Panc1 (cell line): ENCODE measurements at places on chromosomes 11 and 22. TPM values are rescaled to one million over a fixed set of nuclear protein-coding genes. Genes with fewer than 3 reads are reported as not detected.

DNA sequence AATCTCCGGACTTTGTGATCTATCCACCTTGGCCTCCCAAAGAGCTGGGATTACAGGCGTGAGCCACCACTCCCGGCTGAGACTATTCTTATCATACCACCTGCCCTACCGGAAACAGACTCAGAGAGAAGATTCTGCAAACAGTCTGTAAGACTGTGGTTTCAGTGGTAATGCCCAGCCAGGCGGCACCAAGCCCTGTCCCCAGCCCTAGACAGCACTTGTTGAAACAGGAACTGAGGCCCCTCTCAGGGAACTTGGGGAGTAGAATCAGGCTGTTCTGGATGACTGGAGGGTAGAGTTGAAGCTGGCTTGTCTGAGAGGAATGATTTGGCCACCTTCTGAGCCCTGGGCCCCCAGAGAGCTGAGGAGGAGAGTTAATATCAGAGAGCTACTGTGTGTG, 1.3 kb upstream of the INSC start:
- no peak for DNase-seq

- DNase-seq: no peak
Observed at GRCh38 chr22:24027389-24027975, 16.4 kb downstream of the CABIN1 start.

- DNase-seq: no peak
Observed at GRCh38 chr11:9347100-9347499, 32.7 kb upstream of the TMEM41B start.

DNA sequence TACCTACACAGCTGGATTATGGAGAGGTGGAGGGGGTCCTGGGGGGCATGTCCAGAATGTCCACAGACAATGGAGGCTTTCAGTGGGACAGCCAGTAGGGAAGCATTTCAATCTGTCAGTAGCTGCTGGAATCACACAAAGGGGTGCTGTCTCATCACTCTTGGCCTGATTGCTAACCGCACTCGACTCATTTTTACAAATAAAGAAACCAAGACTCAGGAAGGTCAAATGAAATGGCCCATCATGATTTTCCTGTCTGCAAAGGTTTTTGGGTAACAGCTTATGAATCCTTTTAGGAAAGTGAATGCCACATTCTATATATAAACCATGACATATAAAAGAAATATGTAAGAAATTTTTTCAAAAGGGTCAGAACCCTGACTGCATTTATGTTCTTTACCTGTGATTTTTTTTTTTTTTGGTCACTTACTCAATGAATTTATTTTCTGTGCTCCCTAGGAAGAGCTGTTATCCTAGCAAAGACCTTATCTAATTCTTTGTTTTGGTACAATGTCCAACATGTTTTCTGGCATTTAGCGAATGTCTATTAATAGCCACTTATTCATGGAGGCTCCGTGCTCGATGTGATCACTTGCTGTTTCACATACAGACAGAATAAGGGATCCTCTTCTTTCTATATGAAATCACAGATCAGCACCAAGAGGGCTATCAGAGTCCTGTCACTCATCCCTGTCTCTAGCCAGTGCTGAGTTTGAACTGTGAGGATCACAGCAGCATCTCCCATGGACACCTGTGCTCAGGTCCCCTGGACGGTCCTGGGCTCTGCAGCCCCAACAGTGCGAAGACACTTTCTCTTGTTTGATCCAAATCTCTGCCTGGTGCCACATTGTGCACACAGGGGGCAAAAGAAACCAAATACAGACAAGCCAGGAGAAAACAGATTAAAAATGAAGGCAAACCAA, 979.7 kb downstream of the NTM start:
- DNase-seq: no peak

DNA sequence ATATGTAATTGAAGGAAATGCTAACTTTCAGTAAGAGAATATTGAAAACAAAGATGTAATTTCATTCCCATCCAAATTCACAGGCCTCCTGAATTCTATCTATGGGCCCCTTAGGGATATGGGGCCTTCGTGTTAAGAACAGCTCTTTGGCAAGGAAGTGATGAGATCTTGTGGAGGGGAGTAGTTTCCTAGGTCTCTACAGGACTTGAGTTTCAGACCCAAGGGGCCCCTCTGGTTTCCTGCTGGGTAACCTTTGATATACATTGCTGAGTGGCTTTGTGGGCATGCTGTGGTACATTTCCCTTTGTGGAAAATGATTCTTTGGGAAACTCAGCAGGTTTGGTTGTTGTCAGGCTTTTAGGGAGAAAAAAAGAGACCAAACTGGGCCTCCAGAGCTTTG, 6.2 kb downstream of the STIM1 start:
- no peak for DNase-seq

DNA sequence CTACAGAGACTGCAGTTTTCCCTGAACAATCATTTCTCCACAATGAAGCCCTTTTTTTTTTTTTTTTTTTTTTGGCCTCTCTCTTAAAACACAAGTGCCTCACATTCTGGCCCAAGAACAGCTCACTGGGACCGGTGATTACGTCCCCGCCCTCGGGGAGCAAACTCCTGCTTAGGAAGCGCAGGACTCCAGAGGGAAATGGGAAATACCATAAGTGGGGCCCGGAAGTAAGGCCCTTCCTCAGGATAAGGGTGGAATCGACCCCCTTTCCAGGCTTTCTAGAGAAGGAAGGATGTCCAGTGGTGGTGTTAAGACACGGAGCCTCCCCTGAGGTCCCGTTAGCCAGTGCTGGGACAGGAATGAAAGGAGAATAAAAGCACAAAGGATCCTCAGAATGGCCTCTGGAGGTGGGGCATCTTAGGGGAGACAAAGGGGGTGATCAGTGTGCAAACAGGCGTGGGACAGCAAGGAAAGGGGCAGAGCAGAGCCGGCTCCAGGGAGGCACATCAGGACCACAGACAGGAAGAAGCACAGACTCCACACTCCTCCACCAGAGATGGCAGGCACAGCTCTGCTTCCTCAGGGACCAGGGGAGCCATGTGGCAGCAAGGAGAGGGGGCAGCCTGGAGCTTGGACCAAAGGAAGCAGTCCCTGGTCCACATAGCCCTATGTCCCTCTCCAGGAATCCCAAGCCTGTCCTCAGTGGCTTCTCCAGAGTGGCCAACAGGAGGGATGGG, 61.3 kb downstream of the CHST1 start:
- no peak for DNase-seq

BATF2 gene
- total RNA-seq: 1.6 TPM

ACRV1 gene
- total RNA-seq: 0.26 TPM

- no peak for DNase-seq
Observed at GRCh38 chr11:62702246-62702645, 5.0 kb downstream of the BSCL2 start.

DNA sequence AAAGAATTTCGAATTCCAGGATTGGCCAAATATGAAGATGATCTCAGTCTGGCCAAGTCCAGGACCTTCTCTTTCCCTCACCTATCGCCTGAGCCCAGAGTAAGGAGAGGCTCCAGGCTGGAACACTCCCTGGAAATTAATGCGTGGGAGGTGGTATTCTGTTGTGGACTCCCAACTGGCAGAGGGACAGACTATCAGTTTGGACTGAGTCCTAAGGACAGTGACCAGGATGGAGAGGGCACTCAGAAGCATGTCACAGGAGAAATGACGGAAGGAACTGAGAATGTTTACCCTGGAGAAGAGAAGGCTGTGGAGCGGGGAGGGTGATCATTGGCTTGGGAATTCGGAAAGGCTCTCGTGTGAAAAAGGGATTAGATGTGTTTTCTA, 84.4 kb downstream of the RPL27A start:
- DNase-seq: no peak

GRCh38 chr22:39906207-39906606, 5.3 kb downstream of the GRAP2 start:
- no peak for DNase-seq

TMPRSS13 gene
- not detected for total RNA-seq

DNA sequence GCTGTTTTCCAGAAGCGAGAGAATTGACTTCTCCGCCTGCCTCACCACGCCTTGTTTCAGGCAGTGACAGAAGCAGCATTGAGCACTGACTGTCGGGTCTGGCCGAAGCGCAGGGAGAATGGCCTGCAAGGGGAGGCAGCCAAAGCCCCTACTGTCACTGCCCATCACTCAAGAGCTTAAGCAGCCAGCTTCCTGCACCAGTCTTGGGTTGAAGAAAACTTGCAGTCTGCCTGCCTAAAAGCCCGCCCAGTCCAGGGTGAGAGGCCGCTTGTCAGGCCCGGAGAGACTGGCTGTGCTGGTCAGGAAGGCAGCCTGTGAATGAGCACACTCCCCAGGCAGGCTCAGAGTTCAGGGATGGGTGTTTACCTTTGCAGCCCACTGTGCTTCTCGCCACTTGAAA, 108.3 kb downstream of the PKNOX2 start:
- DNase-seq: no peak

DNA sequence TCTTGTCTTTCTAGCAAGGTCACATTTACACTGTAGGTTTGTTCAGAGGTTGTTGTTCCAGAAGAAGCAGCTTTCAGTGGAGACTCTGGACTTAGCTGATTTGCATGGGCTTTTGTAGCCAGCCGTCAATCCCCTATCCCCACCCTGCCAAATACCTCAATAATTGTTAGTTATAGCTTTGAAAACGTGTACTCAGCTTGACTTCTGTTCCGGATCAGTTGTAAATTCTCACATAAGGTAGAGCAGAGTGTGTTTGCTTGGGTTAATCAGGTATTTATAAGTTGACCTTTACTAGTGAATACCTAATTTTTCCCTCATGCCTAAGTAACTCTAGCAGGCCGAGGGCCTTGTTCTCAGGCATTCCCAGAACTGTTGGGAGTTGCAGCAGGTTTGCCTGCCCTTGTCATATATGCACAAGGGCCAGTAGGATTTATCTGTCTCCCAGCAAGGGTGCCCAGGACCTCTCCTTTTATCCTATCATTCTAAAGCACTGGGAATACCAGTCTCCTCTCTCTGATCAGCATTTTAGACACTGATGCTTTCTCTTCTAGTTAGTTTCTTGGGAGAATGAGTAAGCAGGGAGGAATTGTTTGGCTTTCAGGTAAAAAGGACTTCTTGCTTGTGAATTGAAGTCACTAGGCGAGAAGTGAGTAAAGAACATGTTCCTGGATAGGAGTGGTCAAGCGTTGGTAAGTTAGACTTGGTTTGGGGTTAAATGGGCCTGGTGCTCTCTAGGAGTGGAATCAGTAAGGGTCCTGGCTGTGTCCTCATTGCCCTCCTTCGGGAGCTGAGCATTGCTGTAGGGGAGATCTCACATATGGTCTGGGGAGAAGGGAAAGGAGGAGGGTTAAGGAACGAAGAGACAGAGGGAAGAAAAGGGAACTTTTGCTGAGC, 22.1 kb downstream of the STIM1 start:
- no peak for DNase-seq

- DNase-seq: no peak
Observed at GRCh38 chr22:49880281-49880680, 26.6 kb downstream of the ZBED4 start.

GRCh38 chr11:2507212-2507901, 62.5 kb downstream of the KCNQ1 start:
- no peak for DNase-seq

- no peak for DNase-seq
Observed at GRCh38 chr11:46338988-46339666, 8.1 kb upstream of the DGKZ start.

DNA sequence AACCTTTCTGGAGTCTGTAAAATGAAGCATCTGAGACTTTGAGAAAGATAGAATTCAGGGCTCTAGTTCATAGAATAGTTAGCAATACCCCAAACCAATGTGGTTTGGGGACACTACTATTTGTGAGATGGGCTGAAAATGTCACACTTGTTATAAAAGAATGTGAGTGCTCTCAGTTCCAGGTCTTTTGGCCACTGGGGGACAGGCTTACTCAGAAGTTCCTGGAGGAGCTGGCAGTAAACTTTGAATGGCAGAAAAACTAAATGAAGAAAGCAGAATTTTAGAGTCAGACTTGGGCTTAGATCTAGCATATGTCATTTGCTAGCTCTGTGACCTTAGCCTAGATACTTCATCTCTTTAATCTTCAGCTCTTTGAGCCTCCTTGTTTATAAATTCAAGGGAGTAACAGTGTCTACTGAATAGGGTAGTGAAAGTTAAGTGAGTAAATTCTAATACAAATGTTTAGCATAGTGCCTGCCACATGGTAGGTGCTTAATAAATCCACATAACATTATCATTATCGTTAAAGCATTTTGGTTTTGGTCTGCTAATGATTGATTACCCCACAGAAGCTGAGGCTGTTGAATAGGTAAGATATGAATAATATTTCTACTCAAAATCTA, 3.7 kb downstream of the LYVE1 start:
- DNase-seq: no peak

DNA sequence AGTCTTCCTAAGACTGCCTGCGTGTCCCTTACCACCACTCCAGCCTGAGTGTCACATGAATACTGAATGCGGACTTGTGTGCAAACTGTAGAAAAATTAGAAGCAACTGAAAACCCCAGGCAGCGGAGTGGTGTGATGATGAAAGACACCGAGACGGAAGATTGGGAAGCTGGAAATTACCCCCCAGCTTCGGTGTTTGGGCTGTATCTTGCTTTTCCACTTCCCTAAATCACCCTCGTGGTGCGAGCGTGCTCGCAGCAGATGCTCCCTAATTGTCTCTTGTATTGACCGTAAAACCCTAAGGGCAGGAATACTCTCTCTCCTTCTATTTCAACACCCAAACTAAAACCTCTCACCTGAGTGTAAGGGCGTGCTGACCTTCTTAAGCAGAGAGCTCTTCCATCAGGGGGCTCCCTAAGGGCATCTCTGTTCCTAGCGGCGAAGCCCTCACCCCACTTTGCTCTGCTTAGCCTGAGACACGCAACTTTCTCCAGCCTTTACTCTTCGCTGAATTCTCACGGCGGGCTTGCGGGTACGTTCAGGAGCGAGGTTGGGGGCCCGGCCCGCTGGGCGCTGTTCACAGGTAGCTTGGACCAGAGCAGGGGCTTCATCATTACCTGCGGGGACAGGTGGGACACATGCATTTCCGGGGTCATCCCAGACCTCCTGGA, 62.4 kb downstream of the CRYBB2 start:
- DNase-seq: no peak

POU2AF2 gene
- total RNA-seq: not detected

GRCh38 chr11:95661162-95661561, 128.4 kb downstream of the FAM76B start:
- no peak for DNase-seq

LDLRAD3 gene
- 28.1 TPM for total RNA-seq

PRR33 gene
- total RNA-seq: not detected

RCN1 gene
- total RNA-seq: 120 TPM

TIGD3 gene
- total RNA-seq: 2.4 TPM

HTR3A gene
- 0.21 TPM for total RNA-seq
